ENCODE measurements at places on chromosomes 5 and 9.

GRCh38 chr9:82308836-82309235 is 320.3 kb downstream of the SPATA31D1 start:
- no peak overlapping the region for H3K27ac ChIP-seq
- no peak for DNase-seq
- H3K4me3 ChIP-seq, result no peak overlapping the region
- no peaks in the 10 kb centered on the region for H3K27me3 ChIP-seq
- no peaks in the 10 kb centered on the region for H3K36me3 ChIP-seq

DNA sequence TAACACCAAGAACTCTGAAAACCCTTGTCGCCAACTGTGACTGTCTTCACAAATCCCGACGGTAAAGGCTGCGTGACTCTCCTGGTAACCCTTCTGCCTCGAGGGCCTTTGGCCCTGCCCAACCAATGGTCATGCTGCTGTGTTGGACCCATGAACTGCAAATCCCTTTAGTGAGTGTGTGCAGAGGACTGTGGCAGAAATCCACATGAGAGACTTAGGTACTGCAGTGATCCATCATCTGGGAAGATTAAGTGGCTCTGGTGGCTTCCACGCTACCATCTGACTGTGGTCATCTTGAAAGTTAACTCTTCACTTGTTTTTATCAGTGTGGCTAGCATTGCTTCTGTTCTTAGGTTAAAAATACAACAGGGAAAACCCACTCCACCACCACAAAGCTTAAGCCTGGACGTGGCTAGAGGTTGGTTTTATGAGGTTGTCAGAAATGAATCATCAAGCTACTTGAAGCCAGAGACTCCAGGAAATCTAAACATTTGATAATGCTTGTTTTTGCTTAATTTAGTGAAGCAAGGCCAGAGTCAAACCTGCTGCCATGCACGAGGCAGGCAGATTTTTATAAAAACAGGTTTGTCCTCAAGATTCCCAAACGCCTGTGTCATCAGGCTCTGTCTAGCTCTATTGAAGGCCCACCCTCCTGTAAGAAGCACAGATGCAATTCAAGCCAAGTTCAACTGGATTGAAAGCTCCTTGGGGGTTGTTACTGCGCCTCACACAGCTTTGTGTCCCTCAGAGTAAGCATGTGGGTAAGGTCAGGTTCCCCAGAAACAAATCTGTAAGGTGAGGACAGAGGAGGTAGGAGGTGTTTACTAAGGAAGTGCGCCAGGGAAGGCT is 52.7 kb upstream of the ERCC6L2 start:
- H3K27me3 ChIP-seq, result no peaks in the 10 kb centered on the region
- peak overlapping the region; percentile 57 for H3K27ac ChIP-seq
- H3K4me1 ChIP-seq, result no peaks in the 10 kb centered on the region
- H3K36me3 ChIP-seq, result no peaks in the 10 kb centered on the region
- no peak overlapping the region for H3K4me3 ChIP-seq

GRCh38 chr5:1523480-1523792 is 324 bp downstream of the LPCAT1 start:
- no peaks in the 10 kb centered on the region for H3K27me3 ChIP-seq
- peak; percentile 18 for DNase-seq
- peak overlapping the region; percentile 80 for H3K4me3 ChIP-seq
- H3K27ac ChIP-seq, result peak overlapping the region; percentile 90

DNA sequence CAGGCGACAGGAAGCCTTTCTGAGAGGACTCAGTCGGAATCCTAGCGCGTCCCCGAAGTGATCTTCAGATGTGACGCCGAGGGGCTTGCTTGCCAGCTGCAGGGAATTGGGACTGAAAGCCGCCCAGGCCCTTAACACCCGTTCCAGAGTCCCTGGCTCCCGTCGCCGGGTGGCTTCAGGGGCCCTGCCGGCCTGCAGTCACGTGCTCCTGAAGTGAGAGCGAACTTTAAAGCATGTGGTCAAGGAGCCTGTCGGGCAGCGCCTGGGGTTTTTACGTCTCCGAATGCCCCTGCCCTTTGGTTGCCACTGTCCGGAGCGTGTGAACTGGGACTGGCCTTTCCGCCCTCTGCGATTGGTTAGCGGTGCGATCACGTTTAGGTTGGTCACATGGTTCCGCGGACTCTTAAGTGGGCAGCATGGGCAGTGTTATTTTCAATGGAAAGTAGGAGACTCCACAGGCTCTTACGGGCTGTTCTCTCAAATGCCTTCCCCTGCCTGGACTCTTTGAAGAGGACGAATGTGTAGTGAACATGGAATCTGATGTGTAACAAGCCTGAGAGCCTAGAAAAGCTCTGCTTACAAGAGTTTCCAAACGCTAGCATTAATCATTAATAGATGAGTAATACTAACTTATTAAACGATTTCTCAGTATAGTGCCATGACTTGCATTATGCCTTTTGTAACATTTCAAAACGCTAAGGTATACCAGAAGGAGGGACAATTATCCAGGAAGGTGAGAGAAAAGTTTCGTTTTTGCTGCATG is 1.9 kb downstream of the VLDLR start:
- H3K36me3 ChIP-seq, result no peaks in the 10 kb centered on the region
- H3K4me3 ChIP-seq, result peak overlapping the region; percentile 75
- no peaks in the 10 kb centered on the region for H3K27me3 ChIP-seq
- H3K4me1 ChIP-seq, result no peaks in the 10 kb centered on the region

DNA sequence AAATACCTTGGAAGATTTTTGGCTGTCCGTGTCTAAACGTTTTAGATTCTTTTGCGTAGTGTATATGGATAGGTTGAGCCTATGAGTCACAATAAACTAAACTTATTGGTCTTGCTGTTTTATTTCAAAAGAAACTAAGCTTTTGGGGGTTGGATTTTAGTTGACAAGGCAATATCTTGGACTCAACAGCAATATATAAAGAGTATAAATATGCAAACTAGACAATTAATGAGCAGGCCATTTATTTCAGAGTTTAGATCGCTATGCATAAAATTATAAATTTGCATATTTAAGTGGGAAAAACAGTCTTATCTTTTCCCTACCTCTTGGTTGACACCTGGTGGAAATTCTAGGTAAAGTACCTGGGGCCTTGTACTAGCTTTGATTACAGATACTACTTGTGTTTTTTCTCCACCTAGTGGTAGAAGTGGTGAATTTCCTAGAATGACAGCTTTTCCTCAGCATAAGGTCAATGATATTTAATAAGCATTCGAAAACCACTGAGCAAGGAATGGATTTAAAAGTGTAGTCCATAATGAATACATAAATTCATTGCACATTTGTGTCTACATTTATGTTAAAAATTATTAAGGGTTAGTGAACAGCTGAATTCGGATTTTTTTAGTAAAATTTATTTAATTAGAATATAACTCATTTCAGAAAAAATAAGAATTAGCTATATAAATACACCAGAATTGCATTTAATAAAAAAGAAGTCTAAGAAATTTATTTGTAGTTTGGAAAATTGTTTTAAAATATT is 1.7 kb upstream of the ARRDC3 start:
- H3K27ac ChIP-seq, result peak overlapping the region; percentile 92
- no peaks in the 10 kb centered on the region for H3K4me1 ChIP-seq
- H3K4me3 ChIP-seq, result no peak overlapping the region
- H3K36me3 ChIP-seq, result no peaks in the 10 kb centered on the region
- H3K27me3 ChIP-seq, result no peaks in the 10 kb centered on the region

DNA sequence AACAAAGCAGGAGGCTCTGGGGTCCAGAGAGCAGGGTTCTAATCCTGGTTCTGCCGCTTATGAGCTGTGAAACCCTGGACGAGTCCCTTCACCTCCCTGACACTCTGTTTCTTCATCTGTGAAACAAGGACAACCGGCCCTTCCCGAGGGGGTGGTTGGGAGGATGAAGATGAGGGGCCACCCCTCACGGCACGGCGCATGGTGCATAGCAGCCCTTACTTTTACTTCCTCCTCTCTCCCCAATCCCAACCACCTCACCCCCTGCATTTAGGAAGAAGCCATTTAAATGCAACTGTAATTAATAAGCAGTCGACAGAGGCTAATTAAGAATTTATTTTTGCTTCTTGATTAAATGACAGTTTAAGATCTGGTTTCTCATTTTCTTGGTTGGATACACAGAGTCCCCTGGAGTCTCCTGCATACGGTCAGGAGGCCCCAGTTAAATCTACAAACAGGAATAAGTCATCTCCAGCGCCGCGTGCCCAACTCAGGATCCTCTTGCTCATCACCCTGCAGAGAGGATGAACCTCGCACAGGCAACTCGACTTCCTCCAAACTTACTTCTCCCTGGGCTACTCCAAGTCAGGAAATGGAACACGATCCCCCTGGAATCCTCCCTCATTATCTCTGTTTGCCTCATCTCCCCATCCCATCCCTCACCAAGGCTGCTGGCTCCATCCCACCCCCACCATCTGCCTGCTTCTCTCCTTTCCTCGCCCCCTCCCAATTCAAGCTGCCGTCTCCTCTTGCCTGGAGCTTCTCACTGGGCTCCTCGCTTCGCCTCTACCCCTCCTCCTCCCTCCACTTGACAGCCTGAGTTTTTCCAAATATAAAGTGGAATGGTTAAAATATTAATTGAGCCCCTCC is 95.9 kb downstream of the HRH2 start:
- no peak for DNase-seq
- H3K36me3 ChIP-seq, result no peaks in the 10 kb centered on the region
- no peak overlapping the region for H3K4me3 ChIP-seq
- H3K4me1 ChIP-seq, result no peaks in the 10 kb centered on the region

DNA sequence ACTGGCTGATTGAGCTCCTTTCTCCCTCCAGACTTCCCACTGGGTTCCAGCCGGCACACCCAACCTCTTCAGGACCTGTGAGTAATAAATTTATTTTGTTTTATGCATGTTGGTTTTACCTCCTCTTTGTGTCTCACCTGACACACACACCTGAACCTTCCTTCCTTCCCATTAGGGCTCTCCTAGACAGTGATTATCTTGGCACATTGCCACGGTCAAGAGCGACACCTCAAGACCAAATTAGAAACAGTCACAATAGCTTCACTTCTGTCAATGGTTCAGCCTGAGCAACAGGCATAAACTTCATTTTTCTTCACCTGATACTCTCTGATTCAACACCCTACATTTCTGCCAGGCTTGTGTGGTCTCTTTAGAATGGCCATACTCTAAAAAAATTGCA is 296.3 kb upstream of the SMARCA2 start:
- no peak overlapping the region for H3K4me3 ChIP-seq
- H3K4me1 ChIP-seq, result no peaks in the 10 kb centered on the region
- H3K27ac ChIP-seq, result no peak overlapping the region
- no peak for DNase-seq

DNA sequence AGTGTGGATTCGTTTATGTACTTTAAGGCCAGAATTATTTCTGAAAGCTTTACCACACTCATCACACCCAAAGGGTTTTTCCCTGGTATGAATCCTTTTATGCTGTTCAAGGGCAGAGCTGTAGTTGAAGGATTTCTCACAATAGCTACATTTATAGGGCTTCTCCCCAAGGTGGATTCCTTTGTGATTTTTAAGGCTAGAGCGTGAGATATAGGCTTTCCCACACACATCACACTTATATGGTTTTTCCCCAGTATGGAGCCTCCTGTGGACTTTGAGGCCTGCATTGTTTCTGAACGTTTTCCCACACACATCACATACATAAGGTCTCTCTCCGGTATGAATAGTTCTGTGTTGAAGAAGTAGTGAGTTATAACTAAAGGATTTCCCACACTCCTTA is 11.2 kb downstream of the ZFP62 start:
- DNase-seq, result no peak
- H3K4me1 ChIP-seq, result no peaks in the 10 kb centered on the region
- H3K27me3 ChIP-seq, result no peaks in the 10 kb centered on the region
- H3K27ac ChIP-seq, result no peak overlapping the region
- H3K4me3 ChIP-seq, result no peak overlapping the region

DNA sequence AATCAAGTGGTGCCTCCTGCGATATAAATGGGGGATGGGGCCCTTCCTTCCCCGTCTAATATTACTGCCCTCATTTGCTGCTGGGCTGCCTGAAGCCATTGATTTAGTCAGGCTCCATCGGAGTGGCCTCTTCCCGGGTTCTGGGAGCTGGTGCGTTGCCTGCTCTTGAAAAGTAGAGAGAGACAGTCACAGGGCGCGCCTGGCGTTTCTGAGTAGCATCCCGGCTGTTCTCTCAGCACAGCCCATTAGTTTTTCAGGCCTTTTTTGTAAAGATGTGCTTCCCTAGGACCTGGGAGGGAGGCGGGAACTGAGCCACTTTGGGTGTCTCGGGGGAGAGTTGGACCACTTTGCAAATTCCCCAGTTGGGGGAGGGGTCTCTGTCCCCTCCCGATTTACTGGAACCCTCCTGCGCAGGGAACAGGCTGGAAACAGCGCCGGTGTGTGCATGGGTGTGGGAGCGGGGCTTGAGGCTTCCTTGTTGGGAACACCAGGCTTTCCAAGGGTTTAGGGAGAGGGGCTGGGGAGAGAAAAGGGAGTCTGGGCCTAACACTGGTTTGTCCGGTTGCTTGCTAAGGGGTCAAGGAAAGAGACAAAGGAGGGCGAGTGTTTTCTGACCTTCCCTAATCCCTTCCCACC is 4.7 kb downstream of the PRDM6 start:
- DNase-seq, result no peak
- H3K27ac ChIP-seq, result peak overlapping the region; percentile 96
- H3K4me1 ChIP-seq, result peaks cover 26% of the 10 kb centered on the region
- H3K4me3 ChIP-seq, result peak overlapping the region; percentile 69

GRCh38 chr5:158139161-158139560 is 280.2 kb upstream of the CLINT1 start:
- no peak overlapping the region for H3K27ac ChIP-seq
- no peak for DNase-seq
- peaks cover 8% of the 10 kb centered on the region for H3K4me1 ChIP-seq
- H3K27me3 ChIP-seq, result no peaks in the 10 kb centered on the region

DNA sequence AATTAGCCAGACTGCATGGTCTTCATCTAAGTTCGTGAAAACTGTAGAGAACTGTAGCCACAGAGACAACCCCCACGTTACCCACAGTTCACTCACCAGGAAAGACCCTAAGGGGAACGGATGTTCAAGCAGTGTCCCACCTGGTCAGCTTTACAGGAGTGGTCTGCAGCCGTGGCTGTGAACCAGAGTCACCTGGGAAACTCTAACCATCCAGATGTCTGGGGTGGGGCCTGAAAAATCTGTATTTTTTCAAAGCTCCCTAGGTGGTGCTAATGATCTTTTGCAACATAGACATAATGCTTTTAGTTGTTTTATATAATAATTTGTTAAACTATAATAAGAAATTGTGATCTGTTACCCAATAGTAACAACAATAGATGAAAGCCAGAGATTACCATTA is 47.7 kb upstream of the ANGPTL2 start:
- DNase-seq, result no peak
- no peaks in the 10 kb centered on the region for H3K4me1 ChIP-seq
- H3K27ac ChIP-seq, result no peak overlapping the region
- no peaks in the 10 kb centered on the region for H3K36me3 ChIP-seq
- no peak overlapping the region for H3K4me3 ChIP-seq
